ENCODE measurements at places on chromosomes 12 and 14.

DNA sequence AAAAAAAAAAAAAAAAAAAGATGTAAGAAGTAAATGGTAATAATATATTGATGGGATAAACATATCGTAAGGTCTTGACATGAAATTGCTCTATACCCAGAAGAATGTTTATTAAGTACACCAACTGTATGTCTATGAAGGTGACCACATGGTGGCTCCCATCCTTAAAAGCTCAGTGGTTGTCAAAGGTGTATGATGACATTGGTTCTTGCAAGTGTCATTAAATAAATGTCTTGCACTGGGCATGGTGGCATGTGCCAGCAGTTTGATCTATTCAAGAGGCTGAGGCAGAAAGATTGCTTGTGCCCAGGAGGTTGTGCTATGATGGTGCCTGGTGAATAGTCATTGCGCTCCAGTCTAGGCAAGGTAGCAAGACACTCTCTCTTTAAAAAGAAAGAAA is 10.4 kb downstream of the CCT2 start:
- no peak for DNase-seq

GRCh38 chr12:66779466-66779865 is 100.6 kb upstream of the GRIP1 start:
- no peak for DNase-seq

DNA sequence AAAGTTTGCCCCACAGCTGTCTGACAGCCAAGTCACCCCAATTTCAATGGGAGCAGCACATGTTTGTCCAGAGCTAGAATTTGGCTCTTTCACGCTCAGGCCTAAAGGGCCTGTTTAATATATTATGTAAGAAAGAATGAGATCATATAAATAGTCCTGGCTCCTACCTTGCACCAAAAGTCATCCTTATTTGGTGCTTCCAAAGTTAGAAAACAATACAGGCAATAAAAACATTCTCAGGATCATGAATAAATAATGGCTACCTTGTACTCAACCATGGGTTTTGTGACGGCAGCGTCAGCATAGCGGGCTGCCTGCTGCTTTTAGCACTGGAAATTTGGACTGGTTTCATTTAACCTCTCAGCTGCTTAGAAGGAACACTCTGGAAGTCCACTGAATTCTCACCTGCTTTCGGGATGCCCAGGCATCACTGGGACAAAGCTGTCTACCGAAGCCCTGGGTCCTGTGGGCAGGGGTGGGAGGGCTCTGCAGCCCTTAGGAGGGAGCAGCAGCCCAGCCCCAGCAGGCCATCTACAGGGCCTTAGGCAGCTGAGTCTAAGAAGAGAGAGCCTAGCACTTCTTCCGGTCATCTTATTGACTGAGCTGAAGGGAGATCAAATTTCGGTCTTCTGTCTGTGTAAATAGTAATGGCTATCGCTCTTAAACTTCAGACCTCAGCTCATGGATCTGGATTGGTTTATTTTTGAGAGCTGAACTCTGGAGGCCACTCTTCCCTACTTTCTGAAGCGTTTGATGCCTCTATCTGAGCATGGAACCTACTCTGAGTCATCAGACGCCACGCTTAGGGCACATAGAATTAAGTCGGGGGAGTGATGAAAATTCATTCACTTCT is 106.5 kb downstream of the SAMD4A start:
- DNase-seq: no peak

GRCh38 chr14:69376439-69376838 is 21.7 kb downstream of the ERH start:
- no peak for DNase-seq

DNA sequence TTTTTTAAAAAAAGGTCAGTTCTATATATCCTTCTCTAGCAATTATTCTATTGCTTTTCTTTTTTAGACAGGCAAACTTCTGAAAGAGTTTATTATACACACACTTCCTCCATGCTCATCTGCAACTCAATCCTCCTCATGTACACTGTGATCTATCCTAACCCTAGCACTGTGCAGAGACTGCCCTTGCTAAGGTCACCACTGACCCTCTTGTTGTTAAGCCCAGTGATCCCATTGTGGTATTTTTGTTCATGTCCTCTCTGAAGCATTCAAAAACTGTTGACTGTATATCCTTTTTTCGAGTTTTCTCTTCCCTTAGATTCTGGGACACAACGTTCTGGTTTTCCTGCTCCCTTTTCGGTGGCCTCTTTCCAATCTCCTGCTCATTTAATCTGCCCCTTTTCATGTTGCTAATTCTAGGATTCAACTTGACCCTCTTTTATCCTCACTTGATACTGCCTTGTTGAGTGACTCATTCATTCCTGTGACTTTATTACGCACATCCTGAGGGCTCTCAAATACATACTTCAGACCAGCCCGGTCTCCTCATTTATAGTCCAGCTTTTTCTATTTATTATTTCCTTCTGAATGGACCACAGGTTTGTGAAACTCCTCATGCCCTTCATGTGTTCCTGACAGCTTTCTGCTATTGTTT is 53.9 kb upstream of the PTPRB start:
- DNase-seq: no peak

DNA sequence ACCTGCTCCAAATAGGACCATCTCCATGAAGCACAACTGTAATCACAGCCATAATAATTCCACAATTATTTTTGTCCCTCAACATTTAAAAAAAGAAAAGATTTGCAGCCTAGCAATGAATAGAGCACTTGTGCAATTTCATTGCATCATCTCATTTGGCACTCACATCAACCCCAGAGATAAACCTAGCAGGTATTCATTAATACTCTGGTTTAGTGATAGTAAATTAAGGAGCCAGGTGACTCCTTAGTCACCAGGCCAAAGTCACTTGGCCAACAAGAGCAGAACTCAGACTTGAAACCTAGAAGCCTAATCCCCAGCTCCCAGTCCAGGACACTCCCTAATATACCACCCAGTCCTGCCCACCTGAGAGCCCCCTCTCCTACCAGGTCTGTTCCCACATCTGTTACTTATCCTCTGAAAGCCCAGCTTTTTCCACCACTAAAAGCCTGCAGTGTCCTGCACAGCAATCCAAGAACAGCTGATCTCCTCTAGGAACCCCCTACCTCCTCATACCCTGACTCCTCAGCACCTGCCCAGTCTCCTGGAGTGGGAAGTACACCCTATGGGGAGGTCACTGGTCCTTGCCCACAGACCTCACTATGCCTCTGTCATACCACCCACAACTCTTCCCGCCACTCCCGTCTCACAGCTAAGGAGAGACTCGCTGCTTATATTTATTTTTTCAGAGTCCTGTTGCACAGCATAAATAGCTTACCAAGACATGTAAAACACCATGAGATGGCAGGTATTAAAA is 22.1 kb downstream of the OR10P1 start:
- DNase-seq: no peak

- peak; percentile 12 for DNase-seq
Measured at GRCh38 chr14:59117754-59118528, 70.5 kb upstream of the DAAM1 start.

DNA sequence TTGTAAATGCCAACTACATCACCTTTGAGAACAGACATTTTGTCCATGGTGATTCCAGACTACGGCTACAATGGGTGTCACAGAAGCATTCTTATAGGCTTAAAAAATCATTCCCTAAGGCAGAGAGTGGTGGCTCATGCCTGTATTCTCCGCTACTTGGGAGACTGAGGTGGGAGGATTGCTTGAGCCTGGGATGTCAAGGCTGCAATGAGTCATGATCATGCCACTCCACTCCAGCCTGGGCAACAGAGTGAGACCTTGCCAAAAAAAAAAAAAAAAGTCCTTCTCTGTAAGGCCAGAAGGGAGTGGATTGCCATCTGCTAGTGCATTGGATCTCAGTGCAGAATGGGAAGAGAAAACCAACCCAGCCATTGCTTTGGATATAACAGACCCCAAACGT is 522.5 kb downstream of the VRK1 start:
- no peak for DNase-seq

- no peak for DNase-seq
Measured at GRCh38 chr14:55799508-55800095, 219.6 kb downstream of the KTN1 start.

DNA sequence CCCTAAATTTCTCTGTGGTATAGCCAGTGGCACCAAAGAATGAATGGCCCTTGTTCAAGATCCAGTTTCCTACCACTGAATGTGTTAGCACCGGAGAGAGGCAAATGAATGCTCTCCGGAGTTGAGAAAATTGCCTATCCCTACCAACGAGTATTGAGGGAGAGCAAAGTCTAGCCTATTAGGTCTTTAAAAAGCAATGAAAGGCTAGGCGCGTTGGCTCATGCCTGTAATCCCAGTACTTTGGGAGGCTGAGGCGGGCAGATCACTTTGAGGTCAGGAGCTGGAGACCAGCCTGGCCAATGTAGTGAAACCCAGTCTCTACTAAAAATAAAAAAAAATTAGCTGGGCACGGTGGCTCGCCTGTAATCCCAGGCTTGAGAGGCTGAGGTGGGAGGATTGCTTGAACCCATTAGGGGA is 898 bp upstream of the RAB15 start:
- DNase-seq: no peak

- no peak for DNase-seq
Measured at GRCh38 chr12:105382771-105383622, 52.5 kb downstream of the C12orf75 start.

- DNase-seq: no peak
Measured at GRCh38 chr14:52902971-52903619, 47.8 kb downstream of the FERMT2 start.

DNA sequence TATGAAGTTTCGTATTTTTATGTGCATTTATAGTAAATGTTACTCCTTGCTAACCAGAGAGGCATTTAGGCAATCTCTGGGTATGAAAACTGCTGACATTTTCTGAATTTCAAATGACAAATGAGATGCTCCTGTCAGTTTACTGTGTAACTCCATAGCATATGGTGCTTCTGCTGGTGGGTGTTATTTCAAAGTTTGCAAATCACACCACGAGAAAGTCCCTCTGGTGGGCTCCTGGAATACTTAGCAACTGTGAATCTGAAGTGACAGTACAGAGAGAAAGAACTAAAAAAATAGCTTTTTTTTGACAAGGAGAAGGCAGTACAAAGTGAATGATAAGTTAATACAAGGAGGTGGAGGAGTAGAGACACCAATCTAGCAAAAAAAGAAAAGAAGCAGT is 161.5 kb downstream of the DERA start:
- no peak for DNase-seq

DNA sequence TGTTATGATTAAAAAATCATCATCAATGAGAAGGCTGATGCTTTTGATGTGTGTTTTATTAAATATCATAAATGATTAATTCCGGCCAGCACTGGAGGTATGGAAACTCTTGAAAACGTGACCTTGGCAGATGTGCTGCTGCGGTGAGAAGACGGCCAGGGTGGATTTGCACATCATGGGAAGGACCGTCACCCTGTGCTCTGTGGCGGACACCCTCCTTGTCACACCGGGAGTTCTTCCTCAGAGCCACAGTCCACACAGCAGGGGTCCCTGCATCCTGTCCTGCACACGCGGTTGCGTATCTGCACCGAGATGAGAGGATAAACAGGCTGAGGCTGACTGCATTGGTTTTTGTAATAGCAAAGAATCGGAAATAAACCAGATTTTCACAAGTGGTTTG is 33.5 kb downstream of the FZD10 start:
- no peak for DNase-seq

GRCh38 chr14:23639891-23640523 is 3.8 kb downstream of the DHRS2 start:
- no peak for DNase-seq

DNA sequence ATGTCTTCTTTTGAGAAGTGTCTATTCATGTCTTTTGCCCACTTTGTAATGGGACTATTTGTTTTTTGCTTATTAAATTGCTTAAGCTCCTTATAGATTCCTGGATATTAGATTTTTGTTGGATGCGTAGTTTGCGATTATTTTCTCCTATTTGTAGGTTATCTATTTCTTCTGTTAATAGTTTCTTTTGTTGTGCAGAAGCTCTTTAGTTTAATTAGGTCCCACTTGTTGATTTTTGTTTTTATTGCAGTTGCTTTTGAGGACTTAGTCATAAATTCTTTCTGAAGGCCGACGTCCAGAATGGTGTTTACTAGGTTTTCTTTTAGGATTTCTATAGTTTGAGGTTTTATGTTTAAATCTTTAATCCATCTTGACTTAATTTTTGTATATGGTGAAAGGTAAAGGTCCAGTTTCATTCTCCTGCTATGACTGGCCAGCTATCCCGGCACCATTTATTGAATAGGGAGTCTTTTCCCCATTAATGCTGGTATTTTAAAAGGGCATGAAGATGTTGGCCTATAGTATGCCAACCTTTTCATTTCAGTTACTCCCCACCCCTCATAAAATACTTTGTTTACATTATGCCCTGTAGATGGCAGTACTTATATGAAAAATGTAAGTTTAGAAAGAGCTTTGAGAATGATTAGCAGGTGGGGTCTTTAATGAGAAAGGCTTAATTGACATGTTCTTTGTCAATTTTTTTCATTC is 62.9 kb upstream of the PSMA6 start:
- no peak for DNase-seq

- no peak for DNase-seq
Measured at GRCh38 chr12:8734873-8735381, 37.1 kb downstream of the RIMKLB start.

- DNase-seq: no peak
Measured at GRCh38 chr12:6335451-6336078, 6.3 kb downstream of the TNFRSF1A start.

- DNase-seq: peak; percentile 70
Measured at GRCh38 chr12:7162691-7163114, 26.8 kb upstream of the PEX5 start.

GRCh38 chr14:48582938-48583337 is 907.5 kb upstream of the MDGA2 start:
- DNase-seq: no peak

GRCh38 chr12:73210548-73211204 is 938.5 kb downstream of the TRHDE start:
- DNase-seq: no peak

GRCh38 chr12:66514581-66514980 is 164.3 kb downstream of the GRIP1 start:
- no peak for DNase-seq

GRCh38 chr14:77339407-77339806 is 18.6 kb downstream of the GSTZ1 start:
- no peak for DNase-seq

- DNase-seq: no peak
Measured at GRCh38 chr12:54544743-54545142, 4.7 kb upstream of the PDE1B start.

DNA sequence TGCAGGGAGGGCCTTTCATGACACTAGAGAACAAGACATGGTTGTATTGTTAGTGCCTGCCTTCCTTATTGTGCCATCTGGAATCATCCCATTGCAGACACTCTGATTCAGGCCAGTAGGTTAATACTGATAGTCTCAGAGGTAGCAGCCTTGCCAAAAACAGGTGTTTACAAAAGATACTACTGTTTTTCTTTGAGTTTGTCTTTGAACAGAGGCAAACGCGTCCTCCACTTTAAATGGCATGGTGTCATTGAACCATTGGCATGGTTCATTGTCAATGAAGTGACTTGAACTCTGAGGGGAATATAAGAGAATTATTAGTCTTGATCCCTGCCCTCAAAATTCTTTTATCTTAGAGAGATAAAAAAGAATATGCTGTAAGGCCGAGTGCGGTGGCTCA is 4.2 kb downstream of the FNTB start:
- DNase-seq: no peak

- DNase-seq: peak; percentile 14
Measured at GRCh38 chr12:3655328-3655900, 97.5 kb downstream of the CRACR2A start.

GRCh38 chr14:51544471-51544870 is 107.2 kb upstream of the FRMD6 start:
- DNase-seq: no peak

GRCh38 chr12:129115558-129115957 is 262.3 kb downstream of the GLT1D1 start:
- no peak for DNase-seq
